ENCODE measurements at places on chromosomes 7 and 10.

GRCh38 chr7:71285571-71286145, 153.7 kb downstream of the GALNT17 start:
- no peak for DNase-seq

- no peak for DNase-seq
Measured at GRCh38 chr7:123998921-123999320, 33.9 kb downstream of the TMEM229A start.

DNA sequence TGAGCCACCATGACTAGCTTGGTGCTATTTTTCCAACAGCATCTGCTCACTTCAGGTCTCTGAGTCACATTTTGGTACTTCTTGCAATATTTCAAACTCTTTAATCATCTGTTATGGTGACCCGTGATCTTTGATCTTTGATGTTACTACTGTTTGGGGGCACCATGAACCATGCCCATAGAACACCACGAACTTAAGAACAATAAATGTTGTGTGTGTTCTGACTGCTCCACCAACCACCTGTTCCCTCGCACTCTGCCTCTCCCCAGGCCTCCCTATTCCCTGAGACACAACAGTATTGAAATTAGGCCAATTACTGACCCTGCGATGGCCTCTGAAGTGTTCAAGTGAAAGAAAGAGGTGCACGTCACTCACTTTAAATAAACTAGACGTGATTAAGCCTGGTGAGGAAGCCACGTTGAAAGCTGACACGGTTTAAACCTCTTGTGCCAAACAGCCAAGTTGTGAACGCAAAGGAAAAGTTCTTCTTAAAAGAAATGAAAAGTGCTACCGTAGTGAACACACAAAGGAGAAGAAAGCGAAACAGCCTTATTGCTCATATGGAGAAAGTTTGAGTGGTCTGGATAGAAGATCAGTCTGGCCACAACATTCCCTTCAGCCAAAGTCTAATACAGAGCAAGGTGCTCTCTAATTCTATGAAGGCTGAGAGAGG, 27.2 kb upstream of the ATP6V0A4 start:
- DNase-seq, result no peak

DNA sequence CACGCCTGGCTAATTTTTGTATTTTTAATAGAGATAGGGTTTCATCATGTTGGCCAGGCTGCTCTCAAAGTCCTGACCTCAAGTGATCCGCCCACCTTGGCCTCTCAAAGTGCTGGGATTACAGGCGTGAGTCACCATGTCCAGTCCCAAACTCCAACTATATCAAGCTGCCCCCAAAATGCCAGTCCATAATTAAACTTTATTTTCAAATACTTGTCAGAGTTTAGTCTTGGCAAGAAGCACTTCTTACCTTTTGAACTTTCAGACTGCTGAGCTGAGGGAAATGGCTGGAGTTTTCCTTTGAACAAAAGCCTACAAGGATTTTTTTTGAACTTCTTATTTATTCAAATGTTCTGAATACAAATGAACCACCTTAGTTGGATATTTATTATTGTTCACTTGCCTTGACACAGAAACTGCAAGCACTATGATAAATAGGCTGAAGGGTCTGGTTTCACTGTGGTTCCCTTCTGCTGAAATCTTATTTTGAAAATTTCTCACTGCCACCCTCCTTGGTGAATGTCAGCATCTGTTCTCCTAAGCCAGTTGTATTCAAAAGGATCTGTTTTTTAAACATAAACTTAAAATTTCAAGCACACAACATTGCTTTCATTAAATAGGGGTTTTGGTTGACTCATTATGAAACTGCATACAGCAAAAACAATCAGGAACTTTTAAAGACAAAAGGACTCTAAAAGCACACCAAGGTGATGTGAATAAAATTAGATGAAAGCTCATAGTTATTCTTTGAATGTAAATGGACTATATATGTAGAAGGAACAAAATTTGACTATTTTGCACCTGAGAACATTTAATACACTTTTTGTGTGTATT, 101.7 kb upstream of the SLC26A5 start:
- DNase-seq, result no peak

- DNase-seq, result no peak
Measured at GRCh38 chr10:76766682-76767081, 870.9 kb downstream of the KCNMA1 start.

- DNase-seq, result no peak
Measured at GRCh38 chr7:25223206-25223605, 5.1 kb downstream of the NPVF start.

DNA sequence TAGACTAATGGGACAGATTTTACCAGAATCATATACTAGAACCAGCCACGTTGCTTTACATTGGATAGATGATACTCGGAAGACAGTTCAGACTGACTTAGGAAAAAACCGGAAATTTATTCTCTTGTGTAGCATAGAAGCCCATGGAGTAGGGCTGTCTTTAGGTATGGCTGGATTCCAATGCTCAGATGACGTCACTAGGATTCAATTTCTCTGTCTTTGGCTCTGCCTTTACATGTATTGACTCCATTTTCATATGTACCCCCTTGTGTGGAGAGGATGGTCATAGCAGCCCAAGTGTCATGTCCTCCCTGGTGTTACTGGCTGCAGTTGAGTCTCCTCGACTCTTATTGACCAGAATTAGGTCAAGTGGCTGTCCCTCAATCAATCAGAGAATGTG, 39.2 kb upstream of the SMNDC1 start:
- no peak for DNase-seq

DNA sequence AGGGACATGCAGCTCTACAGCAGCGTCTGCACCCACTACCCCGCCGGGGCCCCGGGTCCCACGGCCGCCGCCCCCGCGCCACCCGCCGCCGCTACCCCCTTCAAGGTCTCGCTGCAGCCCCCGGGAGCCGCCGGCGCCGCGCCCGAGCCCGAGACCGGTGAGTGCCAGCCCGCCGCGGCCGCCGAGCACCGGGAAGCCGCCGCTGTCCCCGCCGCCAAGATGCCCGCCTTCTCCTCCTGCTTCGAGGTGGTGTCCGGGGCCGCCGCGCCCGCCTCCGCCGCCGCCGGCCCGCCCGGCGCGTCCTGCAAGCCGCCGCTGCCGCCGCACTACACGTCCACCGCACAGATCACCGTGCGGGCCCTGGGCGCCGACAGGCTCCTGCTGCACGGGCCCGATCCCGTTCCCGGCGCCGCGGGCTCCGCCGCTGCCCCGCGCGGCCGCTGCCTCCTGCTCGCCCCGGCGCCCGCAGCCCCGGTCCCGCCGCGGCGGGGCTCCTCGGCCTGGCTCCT, 631 bp downstream of the OTUD1 start:
- DNase-seq, result no peak

DNA sequence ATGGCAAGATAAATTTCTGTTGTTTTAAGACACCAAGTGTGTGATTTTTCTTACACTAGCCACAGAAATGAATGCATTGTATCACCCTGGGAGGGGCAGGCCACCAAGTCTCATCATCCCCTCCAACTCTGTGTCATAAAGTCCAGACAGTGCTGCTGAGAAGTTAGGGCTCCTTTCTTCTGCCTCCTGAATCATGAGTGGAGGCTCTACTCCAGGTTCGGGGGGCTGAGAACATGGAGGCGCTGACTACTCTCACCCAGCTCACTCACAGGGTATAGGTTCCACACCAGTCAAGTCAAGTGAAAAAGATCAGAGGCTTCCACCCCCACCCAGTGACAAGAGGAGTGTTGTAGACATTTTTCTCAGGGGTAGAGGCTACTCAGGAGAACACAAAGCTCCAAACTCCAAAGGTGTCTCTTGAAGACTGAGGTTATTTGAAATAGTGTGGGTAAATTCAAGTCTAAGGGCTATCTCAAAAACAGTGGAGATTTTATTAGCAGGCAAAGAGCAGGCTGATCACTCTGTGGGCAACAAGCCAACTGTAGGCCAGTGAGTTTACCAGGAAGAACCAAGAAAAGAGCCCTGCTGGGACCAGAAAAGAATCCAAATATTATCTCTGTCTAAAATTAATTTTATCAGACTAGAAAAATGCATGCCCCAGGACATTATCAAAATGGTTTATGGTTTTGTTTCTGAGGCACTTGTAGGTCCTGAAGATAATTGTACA, 118.6 kb upstream of the RET start:
- no peak for DNase-seq

- no peak for DNase-seq
Measured at GRCh38 chr7:98872328-98872924, 2.6 kb upstream of the TMEM130 start.

GRCh38 chr7:73700581-73701134, 17.3 kb downstream of the BUD23 start:
- DNase-seq, result no peak

DNA sequence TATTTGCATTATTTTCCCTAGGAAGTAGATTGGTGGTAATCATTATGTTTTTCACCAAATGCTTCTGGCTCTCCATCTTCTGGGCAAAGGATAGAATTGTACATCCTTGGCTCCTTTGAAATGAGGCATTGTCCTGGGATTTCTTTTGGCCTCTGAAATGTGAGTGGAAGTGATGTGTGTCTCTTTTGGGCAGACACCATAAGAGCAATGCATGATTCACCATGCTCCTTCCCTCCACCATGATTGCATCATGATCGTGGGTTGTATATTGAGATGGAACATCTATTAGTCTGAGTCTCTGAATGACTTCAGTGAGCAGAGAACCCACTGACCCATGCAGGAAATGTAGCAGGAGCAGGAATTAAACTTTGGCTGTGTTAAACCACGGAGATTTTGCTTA, 49.2 kb downstream of the ADRA2A start:
- no peak for DNase-seq

DNA sequence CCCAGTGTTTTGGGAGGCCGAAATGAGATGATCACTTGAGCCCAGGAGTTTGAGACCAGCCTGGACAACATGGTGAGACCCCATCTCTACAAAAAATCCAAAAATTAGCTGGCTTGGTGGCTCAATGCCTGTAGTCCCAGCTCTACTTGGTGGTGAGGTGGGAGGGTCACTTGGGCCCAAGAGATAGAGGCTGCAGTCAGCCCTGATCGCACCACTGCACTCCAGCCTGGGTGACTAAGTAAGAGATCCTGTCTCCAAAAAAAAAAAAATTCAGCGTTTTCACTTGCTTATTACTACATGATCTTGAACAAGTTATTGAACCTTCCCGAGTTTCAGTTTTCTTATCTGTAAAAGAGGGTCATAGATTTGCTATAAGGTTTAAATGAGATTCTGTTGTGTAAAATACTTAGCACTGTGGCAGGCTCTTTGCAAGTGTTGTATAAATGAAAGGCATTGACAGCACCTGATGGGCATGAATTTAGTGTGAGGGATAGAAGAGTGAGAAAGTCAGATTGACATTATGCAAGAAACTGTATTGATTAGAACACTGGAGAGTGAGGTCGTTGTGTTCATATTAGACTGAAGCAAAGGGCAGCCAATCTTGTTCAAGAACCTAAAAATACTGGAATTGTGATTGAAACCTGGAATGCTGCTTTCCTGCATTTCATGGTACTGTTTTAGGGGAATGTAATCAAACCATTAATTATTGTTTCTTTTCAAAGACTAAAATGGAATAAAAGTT, 136.8 kb downstream of the LCOR start:
- no peak for DNase-seq

DNA sequence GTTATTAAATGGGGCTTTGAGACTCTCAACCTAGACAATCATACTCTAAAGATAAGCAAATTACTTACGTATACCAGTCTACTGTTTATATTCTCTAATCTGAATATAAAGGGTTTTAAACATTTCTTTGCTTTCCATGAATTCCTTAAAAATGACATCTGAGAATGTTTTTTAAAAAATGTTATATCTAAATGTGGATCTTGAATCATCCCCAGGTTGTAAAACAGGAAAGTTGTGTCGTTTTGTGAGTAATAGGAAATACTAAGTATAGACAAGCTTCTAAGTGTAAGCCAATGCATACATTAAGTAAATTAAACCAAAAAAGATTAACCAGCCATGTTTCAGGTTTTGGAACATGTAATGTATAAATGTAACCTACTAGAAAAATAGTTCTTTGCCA, 26.8 kb downstream of the ADD3 start:
- DNase-seq, result no peak

DNA sequence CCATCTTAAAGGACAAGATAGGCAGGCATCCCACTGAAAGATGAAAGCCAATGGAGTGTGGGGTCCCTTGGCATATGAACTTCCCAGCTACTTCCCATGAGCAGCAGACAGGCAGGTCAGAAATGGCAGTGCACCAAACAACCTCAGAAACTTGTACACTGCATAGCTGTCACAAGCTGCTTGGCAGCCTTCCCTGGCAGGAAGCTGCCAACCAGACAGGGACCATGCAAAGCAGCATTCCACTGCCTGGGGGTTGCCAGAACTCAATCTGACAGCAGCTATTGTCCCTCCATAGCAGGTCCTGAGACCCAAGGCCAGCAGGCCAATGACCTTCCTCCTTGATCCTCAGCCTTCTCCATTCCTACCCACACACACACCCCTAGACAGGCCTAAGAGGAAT, 139.5 kb downstream of the PLCE1 start:
- no peak for DNase-seq

GRCh38 chr10:98028168-98028770, 2.2 kb downstream of the CRTAC1 start:
- DNase-seq, result peak; percentile 52

- no peak for DNase-seq
Measured at GRCh38 chr7:96686305-96686704, 23.3 kb downstream of the SEM1 start.

DNA sequence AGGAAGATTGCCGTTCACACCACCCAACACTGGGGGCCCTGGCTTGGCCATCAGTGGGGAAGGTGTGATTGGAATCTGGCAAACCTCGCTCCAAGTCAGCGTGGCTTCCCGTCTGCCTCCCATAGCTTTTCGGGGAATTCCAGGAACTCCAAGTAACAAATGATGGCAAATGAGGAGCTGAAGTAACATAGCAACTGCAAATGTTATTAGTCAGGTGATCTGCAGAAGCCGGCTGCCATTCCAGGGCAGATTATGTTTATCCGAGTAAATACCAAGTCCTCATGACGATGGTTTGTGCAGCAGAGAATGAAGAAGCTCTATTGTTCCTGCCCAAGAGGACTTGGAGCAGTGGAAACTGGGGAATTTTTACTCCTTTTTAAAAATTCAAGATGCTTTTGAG, 270.5 kb upstream of the PODXL start:
- no peak for DNase-seq

DNA sequence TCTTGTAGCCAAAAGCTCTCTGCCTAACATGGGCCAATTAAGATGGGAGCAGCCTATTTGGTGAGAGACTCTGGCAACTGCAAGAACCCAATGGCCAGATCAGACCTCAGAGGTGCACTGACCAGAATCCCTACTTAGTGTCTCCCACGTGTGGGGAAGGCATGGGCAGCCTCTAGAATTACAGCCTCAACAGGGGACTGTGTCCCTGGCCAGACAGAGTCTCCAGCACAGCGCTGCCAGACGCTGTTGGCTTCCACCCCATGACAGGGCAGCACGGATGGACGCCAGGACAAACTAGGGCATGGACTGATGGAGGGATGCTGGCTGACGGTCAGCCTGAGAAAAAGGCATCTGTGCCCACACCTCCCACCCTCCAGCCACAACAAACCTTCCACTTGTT, 729.3 kb upstream of the AUTS2 start:
- no peak for DNase-seq

GRCh38 chr7:124992851-124993562, 63.4 kb upstream of the POT1 start:
- no peak for DNase-seq
